Activated CD4-positive, alpha-beta T cell treated with anti-CD3 and anti-CD28 coated beads, Interleukin-2, amount 50 U/mL, for 48 hours (primary cell): ENCODE measurements at places on chromosomes 7 and 10.

DNA sequence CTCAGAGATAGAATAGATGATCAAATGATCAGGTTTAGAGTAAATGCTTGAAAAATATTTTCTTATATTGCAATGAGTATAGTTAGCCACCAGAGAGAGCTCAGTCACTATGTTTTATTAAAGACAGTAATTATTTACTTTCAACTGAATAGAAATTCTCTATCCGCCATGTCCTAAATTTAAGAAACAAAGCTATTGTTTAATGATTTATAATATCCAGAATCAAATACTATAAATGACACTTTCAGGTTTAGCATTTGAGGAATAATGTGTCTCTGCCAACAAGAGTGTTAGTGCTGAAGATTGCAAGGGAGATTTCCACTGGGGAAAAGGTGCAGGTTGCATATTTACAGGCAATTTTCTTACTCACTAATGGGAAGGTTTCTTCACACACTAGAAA is 184.7 kb downstream of the DGKB start:
- DNase-seq, result no peak

- no peak for DNase-seq
These were observed 8.6 kb downstream of the IPMK start for GRCh38 chr10:58258977-58259692.

DNA sequence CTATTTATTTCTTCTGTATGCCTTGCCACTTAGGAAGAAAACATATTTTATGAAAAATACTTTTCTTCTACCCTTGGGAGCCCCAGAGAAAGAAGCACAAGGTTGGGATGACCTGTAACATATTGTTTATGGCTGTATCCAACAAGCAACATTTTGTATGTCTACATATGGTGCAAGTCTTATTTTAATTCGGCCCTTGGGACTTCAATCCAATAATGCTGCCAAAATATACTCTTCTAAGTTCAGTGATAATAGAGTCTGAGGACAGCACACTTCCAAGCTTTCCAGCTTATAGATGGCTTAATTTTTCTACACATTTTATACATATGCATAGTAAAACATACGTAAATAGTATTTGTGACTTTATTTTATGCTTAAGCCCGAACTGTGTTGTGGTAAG is 318.5 kb upstream of the SEMA3A start:
- DNase-seq, result no peak

DNA sequence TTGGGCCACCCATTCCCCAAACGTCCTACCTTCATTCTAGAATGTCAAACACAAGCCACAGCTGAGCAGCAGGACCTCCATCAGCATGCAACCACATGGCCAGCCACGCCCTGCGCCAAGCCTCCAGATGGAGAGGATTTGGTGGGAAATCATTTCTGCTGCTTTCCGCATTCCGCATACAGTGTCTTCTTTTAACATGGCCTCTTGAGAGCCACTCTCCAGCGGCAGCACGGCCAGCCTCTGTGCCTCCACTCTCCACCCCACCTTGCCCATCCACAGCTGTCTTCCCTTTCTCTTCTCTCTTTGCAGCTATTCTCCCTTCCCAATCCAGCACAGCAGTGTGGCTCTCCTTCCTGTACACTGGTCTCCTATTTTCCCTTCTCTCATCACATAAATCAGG is 389.1 kb downstream of the PAXIP1 start:
- no peak for DNase-seq

DNA sequence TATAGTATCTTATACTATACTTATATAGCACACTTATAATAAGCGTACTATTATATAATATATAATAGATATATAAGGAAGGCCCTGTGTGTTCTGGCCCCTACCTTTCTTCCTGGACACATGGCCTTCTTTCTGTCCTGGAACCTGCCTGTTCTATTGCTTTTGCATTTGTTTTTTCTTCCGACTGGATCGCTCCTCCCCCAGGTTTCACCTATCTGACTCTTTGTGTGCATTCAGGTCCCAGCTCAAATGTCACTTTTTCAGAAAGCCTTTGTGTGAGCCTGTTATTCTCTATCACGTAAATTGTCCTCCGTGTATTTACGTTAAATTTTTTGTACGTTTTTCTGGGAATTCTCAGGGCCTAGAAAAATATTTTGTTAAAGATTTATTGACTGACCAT is 2.9 kb upstream of the TRIM8 start:
- DNase-seq, result no peak

DNA sequence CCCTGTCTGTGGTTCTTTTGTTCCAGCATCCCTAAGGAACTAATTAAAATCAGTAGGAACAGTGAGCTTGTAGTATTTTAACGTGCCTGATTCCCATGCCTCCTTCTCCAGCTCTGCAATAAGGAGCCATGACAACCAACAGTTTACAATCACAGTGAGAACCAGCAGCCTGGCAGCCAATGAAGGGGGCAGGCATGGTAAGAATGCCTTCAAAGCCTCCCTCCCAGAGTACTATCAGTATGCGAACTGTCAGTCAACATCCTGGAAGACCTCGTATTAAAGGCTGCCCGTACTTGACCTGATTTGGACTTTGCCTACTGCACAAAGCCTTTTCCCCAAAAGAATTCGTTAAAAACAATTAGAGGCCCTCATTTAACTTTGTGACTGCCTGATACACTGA is 7.7 kb downstream of the ZPBP start:
- DNase-seq, result no peak

- DNase-seq, result no peak
These were observed 355.0 kb downstream of the GLRX3 start for GRCh38 chr10:130491011-130491692.

GRCh38 chr10:125146791-125147579 is 13.4 kb downstream of the CTBP2 start:
- no peak for DNase-seq

DNA sequence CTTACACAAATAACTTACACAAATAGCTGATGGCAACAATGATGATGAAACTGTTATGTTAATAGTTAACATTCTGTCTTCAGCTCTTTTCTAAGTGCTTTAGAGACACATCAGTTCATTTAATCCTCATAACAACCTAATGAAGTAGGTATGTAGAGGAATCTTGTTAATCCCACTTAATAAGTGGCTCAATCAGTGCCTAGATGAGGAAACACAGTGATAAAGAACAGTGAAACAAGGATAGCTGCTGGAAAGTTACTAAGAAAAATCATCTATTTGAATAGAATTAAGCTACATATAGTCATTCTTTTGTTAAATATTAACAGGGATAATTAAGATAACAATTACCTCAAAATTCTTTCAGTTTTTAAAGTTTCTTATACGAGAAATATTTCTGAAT is 487.6 kb downstream of the ARL4A start:
- DNase-seq, result no peak

GRCh38 chr10:33335801-33336581 is 1.5 kb upstream of the NRP1 start:
- DNase-seq, result peak; percentile 16

DNA sequence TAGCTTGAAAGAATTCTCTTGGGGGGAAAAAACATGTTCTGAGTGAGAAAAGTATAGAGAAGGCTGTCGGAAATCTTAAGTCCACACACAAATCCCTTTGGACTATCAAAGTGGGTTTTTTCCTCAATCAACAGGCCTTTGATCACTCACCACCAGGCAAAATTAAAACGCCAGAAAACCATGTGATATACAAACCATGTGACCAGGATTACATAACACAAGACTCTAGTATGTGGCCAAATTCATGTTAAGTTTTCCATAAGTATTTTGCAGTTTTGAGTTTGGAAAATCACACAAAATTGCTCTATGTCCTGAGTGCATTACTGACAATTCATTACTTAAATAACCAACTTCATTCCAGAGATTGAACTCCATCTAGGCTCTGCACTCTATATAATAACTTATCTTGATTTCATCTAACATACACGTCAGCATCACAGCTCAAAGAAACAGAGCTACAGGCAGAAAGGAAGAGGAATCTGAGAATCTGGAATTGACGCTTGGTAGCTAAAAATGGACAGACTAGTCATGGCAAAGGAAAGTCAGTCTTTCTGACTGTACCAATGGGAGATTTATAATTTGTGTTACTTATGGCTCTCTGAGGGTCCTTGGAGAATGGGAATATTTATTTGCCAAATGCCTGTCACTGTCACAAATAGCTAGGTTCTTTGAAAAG is 383.5 kb downstream of the SFMBT2 start:
- no peak for DNase-seq

GRCh38 chr7:130149281-130150139 is 55.7 kb downstream of the TMEM209 start:
- DNase-seq, result no peak

DNA sequence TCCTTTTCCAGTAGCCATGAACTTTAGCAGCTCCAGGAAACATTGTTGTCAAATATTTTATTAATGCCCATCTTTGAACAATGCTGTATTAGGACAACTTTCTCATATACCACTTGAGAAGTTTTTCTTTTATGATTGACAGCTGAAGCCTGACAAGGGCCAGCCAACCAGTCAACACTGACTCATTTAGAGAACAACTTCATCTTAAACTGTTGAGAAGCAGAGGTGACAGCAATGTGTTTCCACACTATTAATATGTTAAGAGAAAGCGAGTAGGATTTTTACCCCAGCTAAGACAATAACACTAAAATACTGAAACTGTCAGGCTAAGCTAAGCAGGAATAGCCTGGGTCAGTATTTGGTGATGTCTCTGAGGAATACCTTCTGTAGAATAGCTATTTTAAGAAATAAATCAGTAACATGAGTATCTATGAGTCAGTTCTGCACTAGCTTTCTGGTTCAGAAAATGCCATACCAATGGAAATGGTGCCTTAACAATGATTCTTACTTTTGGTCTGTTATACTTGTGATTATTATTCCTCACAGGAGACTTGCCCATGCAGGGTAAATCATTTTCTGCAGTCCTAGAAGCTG is 168.8 kb upstream of the POT1 start:
- no peak for DNase-seq

GRCh38 chr10:125041856-125042506 is 100.1 kb downstream of the ZRANB1 start:
- DNase-seq, result no peak

DNA sequence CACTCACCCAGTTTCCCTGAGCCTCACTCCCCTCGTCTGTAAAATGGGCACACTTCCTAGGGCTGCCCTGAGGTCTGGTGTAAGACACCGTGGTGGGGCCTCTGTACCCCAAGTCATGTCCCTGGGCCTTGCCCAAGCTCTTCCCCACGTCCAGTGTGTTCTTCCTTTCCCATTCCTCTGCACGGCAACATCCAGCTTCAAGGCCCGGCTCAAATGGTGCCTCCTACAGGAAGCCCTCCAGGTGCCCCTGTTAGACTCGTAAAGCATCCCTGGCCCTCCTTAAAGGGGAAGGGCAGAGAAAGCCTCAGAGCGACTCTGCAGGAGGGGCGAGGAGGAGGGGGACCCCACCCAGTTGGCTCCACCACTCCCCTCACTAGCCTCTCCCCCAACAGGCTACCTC is 8.6 kb downstream of the SLC29A4 start:
- DNase-seq, result no peak

- no peak for DNase-seq
These were observed 1091.8 kb downstream of the LRMDA start for GRCh38 chr10:76523246-76523645.

GRCh38 chr7:27835376-27835775 is 95.4 kb downstream of the TAX1BP1 start:
- no peak for DNase-seq

DNA sequence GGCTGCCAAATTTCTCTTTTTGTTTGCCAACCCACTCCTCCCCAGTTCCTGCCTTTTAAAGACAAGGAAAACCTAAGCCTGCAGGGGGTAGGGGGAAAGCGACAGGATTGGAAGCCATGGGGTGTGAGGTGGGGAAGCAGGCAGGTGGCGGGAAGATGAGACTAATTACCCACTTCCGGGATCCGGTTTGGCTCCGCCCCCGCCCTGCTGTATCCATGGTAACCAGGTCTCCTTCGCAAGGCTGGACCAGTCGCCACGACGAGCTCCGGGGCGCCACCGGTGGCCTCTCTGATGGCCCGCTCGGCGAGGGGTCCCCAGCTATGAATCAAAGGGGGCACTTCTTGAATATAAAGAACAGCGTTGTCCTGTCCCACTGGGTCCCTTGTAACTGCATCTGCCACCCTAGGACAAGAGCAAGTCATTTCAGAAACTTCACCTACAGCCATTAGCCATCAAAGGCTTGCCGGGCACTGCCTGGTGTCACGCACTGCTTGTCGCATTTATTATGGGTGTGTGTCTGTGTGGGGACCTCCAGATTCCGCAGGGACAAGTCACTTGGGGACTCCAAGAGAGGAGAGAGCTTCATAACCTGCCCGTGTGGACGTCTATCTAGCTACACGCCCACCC is 55.4 kb upstream of the LMTK2 start:
- DNase-seq, result peak; percentile 71

- peak; percentile 73 for DNase-seq
These were observed 69.6 kb downstream of the ATXN7L1 start for GRCh38 chr7:105806592-105807447.

- DNase-seq, result no peak
These were observed 580 bp downstream of the FAM200A start for GRCh38 chr7:99551334-99551733.

DNA sequence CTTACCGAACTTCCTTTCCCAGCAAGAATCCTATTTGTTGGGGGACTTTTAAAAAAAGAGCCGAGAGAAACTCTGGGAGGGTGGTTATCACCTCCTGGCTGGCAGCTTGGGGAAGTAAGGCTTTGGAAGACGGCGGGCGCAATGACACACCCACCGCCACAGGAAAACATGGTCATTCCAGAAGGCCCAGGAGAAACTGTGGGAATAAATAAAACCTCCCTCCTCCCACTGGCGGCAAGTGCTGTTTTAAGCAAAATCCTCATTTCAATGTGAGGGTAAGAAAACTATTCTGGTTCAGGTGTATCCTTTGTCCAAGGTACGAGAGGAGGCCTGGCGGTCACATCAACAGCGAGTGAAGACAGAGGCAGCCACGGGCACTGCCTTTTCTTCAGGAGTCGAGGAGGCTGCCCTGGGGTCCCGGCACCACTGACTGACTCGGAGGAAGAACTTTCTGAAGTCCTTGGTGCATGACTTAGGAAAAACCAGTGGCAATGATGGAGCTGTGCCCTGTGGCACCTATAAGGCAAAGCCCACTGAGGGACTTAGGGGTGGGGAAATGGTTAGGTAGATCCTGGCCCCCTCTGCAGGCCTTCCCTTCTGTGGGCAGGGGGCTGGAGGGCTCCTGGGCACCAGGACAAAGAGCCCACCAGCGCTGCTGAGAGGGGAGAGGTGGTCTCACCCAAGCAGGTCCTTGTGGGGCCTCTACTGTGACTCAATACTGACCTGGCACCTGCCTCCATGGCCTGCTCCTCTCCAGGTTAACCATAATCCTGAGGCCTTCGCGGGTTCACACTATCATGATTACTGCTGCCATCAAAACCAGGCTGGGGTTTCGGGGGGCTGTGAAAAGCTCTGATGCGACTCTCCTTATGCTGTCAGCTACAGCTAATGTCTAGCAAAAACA is 21.4 kb downstream of the DNAJB12 start:
- peak; percentile 58 for DNase-seq

DNA sequence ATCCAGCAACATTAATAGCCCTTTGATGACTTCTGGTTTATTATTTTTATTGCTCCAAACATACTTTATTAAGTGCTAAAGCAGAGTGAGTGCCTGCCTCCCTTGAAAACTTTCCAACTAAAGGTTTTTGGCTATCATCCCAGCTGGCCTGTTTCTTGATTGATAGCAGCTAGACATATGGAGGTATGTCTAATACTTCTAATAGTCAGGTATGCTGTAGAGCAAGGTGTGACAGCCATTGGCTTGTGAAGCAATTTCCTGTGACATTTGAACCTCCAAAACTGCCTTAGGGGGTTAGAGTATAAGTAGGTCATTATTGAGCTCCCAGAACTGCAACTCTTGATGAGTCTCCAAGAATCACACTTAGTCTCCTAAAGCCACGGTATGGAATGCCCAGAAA is 55.8 kb downstream of the LOXL4 start:
- no peak for DNase-seq

GRCh38 chr10:121362026-121362425 is 236.2 kb downstream of the FGFR2 start:
- DNase-seq, result no peak
